HCT116 (cell line): ENCODE measurements at places on chromosomes 1 and 21. TPM values are rescaled to one million over a fixed set of nuclear protein-coding genes. Genes with fewer than 3 reads are reported as not detected.
A peak's percentile ranks its signal among the peaks of the same experiment; 100 is the strongest.

LRRC40 gene
- 13.4 TPM for total RNA-seq

AMIGO1 gene
- total RNA-seq = 0.10 TPM

VSIG8 gene
- not detected for total RNA-seq

MOV10 gene
- total RNA-seq = 109 TPM

ADGRL2 gene
- total RNA-seq = 0.20 TPM

PPIAL4G gene
- total RNA-seq = not detected

TSPAN1 gene
- total RNA-seq = 9.9 TPM

DNA sequence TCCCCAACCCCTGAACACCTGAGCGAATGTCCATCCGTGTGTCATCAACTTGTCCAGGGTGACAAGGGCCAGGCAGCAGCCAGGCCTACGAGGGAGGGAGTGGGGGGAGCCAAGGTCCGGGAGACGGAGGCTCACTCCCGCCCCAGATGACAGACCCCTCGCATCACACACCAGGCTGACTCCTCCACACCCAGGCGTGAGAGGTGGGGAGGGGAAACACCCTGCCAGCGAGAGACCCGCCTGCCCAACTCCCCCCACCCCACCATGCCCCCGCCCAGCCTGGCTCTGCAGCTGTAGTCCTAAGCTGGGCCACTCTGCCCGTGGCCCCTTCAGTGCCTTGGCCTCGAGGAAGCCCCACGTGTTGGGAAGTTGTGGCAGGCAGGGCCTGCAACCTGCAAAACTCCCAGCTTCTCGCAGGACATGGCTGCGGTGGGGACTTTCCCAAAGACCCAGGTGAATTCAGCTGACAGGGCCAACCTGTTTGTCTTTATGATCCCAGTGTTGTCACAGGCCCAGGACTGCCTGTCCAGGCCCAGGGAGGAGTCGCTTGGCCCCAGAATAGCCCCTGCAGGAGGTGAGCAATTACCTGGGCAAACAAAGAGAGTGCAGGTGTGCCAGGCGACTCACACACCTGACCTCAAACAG lies 62.9 kb downstream of the RIPK4 start:
- no peak for DNase-seq

GRCh38 chr1:3585940-3586568 lies 25.3 kb downstream of the MEGF6 start:
- DNase-seq = no peak

- DNase-seq = no peak
Observed at GRCh38 chr1:202230939-202231645, 37.5 kb downstream of the LGR6 start.

GRCh38 chr21:29195981-29196669 lies 65.7 kb downstream of the MAP3K7CL start:
- peak; percentile 77 for DNase-seq

DNA sequence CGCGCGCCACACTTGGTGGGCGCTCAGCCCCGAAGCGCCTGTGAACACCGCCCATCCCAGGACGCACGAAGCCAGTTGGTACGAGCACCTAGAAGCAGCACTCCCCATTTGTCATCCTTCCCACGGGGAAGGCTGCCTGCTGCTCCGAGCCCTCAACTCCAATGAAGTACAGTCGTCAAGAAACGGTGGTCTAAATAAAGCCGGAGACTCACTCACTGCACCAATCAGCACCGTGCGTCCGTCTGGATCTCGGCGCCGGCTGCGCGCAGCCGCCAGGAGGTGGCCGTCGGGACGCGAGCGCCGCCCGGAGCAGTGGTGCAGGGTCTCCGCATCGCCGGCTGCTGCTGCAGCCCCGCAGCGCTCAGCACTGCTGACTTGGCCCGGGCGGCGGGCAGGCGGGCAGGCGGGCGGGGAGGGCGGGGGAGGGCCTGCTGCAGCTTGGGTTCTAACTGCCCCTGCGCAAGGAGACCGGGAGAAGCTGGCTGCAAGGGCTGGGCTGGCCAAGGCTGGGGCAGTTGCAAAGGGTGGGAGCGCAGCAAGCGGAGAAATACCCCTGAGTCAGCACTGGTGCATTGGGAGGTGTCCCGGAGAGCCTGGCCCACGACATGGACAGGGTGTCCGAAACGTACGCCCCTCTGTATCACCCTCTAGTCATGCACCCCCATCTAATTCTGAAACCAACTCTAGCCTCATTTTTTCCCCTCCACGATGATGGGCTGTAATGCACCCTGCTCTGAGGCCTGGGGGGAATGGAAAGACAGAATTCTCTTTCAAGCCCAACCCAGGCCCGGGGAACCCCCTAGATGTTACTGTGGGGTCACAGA lies 35.8 kb upstream of the H6PD start:
- no peak for DNase-seq

DNA sequence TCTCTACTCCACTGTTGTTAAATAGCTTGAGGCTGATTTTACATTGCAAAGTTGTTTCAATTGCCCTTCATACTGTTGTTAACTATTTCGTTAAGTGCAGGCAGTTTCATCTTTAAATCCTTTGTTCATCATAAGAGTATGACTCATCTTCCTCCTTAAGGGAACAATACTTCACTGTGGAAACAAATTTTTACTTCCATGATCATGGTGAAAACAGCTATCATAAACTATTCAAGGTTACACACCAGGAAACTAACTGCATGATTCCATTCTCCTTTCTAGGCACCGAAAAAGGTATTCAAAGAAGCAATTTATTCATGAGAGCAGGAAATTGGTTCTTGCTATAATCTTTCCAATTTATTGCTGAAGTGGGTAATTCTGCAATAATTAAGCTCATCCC lies 593.2 kb downstream of the LRRIQ3 start:
- no peak for DNase-seq

DNA sequence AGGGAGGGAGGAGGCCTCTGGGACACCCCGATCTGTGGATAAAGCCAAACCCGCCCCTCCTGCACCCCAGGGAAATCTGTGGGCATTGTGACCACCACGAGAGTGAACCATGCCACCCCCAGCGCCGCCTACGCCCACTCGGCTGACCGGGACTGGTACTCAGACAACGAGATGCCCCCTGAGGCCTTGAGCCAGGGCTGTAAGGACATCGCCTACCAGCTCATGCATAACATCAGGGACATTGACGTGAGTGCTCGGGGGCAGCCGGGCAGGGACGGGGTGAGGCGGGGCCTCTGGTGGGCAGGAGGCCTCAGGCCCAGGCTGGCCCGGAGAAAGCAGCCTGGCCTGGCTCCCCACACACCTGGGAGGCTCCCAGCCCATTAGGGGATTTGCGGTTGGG lies 54.7 kb downstream of the ALPL start:
- DNase-seq = no peak

GRCh38 chr1:232984577-232985425 lies 34.4 kb downstream of the NTPCR start:
- no peak for DNase-seq

DNA sequence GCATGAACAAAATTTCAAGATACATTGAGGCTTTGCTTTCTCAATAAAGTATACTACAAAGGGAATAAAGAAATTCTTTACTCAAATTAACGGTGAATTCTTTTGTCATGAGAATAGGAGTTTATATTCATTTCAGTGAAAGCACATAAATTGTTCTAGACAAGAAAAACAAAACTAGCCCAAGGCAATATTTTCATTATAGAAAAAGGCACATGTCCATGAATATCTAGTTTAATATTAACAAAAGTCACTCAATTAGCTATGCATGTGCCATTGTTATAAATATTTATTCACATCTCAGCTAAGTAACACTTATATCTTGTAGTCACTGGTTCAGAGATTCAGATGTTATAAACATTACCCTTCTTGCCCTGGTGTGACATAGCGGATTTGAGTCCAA lies 369.3 kb downstream of the GPATCH2 start:
- no peak for DNase-seq

- DNase-seq = no peak
Observed at GRCh38 chr1:178500091-178500770, 3.5 kb upstream of the CLEC20A start.

GRCh38 chr1:113784104-113784779 lies 25.0 kb upstream of the PHTF1 start:
- no peak for DNase-seq

DNA sequence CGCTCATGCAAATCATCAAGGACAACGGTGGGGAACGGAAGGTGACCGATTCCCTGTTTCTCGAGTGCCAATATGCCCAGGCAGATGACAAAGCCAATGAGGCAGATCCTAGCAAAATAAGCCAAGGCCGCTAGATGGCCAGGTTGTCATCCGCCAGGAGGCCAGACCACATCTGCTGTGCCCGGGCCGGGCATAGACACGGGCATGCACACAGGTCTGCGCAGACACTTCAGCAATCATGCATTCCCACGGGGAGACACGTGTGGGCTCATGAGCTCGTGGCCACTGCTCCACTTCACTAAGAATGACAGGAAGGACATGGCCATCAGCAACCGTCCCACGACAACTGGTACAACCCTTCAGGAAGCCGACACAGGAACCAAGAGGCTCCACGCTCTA lies 23.4 kb downstream of the WDR4 start:
- no peak for DNase-seq

DNA sequence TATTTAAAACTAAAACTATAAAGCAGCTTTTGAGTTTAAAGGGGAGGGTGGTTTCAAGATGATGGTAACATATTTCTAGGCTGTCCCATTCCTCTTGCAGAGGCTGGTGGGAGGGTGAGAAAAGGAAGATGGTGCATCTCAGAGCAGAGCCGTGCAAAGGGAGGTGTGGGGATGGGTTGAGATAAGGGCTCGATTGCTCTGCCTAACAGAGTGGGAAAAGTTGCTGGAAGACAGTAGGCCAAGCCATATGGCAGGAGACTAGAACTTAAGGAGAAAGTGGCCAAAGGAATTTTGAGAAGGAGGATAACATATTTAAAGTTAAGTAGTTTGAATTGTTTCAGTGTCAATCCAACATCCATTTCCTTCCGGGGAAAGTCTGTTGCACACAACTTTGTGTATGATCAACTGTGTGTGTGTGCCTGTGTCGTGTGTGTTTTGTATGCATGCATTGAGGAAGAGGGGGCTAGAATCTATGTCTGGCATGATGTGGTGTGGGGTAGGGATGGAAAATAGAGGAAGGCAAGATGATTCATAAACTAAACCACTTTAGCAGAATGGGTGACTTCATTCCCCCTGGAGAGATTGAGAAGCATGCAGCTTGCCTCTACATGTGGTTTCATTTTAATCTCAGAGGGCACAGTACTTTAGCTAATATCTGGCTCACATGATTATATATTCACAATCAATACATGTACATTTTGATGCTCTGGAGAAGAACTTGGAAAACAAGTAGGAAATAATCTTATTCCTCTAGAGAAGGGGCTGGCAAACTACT lies 145.0 kb upstream of the DNAH14 start:
- DNase-seq = no peak

DNA sequence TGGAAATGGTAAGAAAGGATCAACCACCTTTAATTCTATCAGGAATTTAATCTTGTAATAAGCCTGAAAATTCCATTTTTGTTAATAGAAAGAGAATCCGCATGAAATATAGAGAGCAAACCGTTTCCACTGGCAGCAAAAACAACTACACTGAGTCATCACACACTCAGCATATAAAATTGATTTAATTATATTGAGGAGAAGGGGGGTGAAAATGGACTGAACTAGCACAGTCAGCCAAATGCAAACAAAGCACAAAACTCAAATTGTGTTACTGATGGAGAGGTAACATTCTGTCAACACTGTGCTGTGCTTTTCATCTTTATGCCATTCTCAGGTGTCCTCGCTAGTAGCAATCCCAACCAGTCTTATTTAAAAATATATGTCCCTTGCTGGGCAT lies 1583.9 kb downstream of the MRPL39 start:
- DNase-seq = no peak

DNA sequence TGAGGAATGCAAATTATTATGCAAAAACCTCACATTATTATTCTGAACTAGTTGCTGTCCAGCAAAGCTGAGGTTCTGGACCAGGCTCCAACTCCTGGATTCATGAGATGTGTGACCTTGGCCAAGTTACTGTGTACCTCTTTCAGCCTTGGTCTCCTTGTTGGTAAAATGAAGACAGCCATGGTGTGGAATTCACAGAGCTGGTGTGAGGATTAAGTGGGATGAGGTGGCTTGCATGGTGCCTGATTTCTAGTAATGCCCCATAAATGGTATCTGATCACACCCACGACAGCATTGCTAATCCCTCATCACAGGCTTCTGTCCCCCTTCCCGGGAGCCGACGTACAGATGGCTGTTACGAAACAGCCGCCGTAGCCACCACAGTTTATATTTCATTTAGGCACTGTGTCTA lies 59.6 kb downstream of the PGBD5 start:
- DNase-seq = no peak

DNA sequence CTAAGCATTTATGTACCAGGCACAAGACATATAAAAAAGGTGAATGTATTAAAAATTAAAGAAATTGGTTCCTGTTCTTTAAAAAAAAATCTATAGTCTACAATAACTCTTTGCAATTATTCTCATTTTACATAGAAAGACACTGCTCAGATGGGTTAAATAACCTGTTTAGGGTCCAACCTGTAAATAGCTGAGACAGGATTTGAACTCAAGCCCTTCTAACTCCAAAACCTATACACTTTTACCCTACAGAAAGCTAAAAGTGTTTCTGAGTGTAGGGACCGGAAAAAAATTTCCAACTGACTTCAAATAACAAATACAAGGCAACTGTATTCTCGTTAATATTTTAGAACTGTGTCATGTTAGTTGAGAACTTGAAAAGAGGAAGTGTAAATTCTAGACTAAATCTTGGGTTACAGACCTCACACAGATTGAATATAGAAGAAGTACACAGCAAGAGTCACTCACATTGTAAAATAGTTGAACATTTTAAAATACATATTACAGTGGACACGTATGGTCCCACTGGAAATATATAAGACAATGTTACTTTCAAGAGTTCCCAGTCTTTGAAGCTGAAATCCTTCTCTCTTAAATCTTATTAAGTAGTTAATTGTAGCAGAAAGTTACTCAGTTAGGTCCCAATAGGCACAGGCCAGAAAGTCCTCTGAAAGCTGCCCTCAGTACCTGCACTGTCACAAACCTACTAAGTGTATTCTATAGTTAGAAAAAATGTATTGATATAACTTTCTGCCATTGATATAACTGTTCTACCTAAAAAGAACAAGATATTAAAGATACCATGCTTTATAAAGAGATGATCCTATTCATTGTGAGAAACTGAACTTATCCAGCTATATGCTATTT lies 7.3 kb downstream of the EDEM3 start:
- no peak for DNase-seq

- DNase-seq = no peak
Observed at GRCh38 chr21:34266351-34266750, 97.5 kb upstream of the KCNE2 start.

- no peak for DNase-seq
Observed at GRCh38 chr1:57300186-57300585, 123.7 kb downstream of the DAB1 start.

GRCh38 chr1:33228935-33229487 lies 27.3 kb upstream of the ZNF362 start:
- DNase-seq = no peak

- DNase-seq = no peak
Observed at GRCh38 chr1:171116676-171117075, 26.0 kb downstream of the FMO3 start.

DNA sequence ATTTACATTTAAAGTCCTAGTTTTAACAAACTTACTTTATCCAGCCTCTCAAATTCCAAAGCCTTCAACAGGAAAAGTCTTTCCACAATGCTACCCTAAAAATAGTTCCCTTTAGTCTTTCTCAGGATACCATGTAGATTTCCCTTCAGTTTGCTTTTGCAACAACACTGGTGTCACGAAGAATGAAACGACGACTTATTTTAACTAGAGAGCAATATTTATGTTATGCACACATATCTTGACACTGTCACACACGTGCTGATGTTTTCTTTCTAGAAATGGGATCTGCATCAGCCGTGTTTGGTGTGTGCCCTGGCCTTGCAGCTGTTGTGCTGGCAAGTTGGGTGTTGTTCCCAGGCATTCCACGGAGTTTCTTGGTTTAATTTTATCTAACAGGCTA lies 75.5 kb downstream of the SIPA1L2 start:
- DNase-seq = no peak

GRCh38 chr1:48947761-48948537 lies 171.3 kb upstream of the BEND5 start:
- DNase-seq = no peak
